Activated naive CD8-positive, alpha-beta T cell treated with anti-CD3 and anti-CD28 coated beads for 36 hours (primary cell): ENCODE measurements at places on chromosomes 11 and 22. TPM values are rescaled to one million over a fixed set of nuclear protein-coding genes. Genes with fewer than 3 reads are reported as not detected.

OR51B4 gene
- total RNA-seq, result not detected

DNA sequence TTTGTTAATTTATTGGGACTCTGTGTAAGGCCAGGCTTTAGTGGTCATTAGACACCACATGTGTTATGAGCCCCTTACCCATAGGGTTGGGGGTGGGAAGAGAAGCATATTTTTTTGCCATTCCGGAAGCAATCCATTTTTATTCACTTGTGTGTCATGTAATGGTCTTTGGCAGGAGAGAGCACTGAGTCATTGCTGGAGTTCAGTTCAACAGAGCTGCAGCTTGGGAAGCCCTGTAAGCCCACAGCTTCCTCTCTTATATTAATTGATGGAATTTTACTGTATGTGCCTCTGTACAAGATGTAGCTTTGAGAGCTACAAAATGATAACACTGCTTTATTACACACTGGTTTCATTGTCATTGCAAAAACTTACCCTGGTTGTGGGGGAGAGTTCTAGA lies 177.3 kb upstream of the SORL1-AS1 start:
- no peak for DNase-seq
- peaks cover 8% of the 10 kb centered on the region for H3K36me3 ChIP-seq
- peaks cover 4% of the 10 kb centered on the region for H3K4me1 ChIP-seq
- H3K27ac ChIP-seq, result peak overlapping the region; percentile 35
- H3K27me3 ChIP-seq, result no peaks in the 10 kb centered on the region

GRCh38 chr11:14106303-14107049 lies 144.0 kb downstream of the SPON1 start:
- no peak overlapping the region for H3K4me3 ChIP-seq
- no peak overlapping the region for H3K27ac ChIP-seq
- H3K27me3 ChIP-seq, result no peaks in the 10 kb centered on the region
- H3K4me1 ChIP-seq, result peaks cover 13% of the 10 kb centered on the region
- no peaks in the 10 kb centered on the region for H3K36me3 ChIP-seq

C22orf42 gene
- total RNA-seq, result not detected

GRCh38 chr22:40660730-40661129 lies 18.6 kb upstream of the MCHR1 start:
- no peaks in the 10 kb centered on the region for H3K27me3 ChIP-seq
- DNase-seq, result no peak
- no peaks in the 10 kb centered on the region for H3K36me3 ChIP-seq
- H3K27ac ChIP-seq, result no peak overlapping the region
- H3K4me1 ChIP-seq, result no peaks in the 10 kb centered on the region
- H3K4me3 ChIP-seq, result no peak overlapping the region

ARFGAP3 gene
- 29.1 TPM for total RNA-seq

DNA sequence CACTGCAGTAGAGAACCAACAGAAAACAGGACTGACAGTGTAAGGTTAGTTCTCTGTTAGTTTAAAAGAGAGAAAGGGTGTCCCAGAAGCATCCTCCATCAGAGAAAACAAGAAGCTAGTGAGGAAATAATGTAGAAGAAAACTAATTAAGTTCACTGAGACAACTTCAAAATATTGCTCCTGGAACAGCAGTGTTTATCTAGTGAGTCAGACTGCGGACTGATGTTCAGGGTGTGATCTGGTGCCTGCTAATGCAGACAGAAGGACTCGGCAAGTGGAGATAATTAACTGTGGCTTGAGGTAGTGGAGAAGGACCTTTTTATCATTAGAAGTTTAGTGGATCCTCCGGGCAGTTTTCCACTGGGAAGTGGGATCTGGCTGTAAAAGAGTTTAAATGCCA lies 55.4 kb downstream of the CDON start:
- DNase-seq, result no peak
- no peak overlapping the region for H3K27ac ChIP-seq
- H3K27me3 ChIP-seq, result no peaks in the 10 kb centered on the region
- H3K36me3 ChIP-seq, result no peaks in the 10 kb centered on the region

DNA sequence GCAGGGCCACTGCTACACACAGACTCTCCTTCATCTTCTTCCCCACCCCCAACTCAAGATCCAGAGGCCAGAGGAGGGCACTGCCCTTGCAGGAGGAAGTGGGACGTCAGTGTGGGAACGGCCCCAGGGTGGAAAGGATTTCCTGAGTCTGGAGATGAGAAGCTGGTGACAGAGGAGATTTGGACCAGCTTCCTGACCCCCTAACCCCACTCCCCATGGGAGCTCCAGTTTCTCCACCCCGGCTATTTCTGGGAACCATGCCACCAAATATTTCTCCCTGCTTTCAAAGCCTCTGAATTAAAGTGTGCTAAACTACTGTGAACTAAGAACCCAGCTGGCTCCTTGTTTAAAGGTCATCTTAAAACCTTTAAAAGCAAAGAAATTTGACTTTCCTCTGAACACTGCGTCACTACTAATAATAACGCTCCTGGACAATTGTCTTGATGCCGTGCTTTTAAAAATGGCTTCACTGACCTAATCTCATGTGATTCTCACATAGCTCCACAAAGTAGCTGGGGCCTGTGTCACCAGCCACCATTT lies 46.6 kb downstream of the CWC15 start:
- no peaks in the 10 kb centered on the region for H3K27me3 ChIP-seq
- H3K27ac ChIP-seq, result no peak overlapping the region
- H3K36me3 ChIP-seq, result peaks cover 14% of the 10 kb centered on the region
- DNase-seq, result no peak

PLET1 gene
- not detected for total RNA-seq

RIC3 gene
- total RNA-seq, result 9.4 TPM

GRCh38 chr11:16191868-16192240 lies 164.5 kb downstream of the SOX6 start:
- no peaks in the 10 kb centered on the region for H3K36me3 ChIP-seq
- H3K27ac ChIP-seq, result no peak overlapping the region
- no peak overlapping the region for H3K4me3 ChIP-seq
- no peaks in the 10 kb centered on the region for H3K4me1 ChIP-seq
- DNase-seq, result no peak

CCDC89 gene
- not detected for total RNA-seq

DNA sequence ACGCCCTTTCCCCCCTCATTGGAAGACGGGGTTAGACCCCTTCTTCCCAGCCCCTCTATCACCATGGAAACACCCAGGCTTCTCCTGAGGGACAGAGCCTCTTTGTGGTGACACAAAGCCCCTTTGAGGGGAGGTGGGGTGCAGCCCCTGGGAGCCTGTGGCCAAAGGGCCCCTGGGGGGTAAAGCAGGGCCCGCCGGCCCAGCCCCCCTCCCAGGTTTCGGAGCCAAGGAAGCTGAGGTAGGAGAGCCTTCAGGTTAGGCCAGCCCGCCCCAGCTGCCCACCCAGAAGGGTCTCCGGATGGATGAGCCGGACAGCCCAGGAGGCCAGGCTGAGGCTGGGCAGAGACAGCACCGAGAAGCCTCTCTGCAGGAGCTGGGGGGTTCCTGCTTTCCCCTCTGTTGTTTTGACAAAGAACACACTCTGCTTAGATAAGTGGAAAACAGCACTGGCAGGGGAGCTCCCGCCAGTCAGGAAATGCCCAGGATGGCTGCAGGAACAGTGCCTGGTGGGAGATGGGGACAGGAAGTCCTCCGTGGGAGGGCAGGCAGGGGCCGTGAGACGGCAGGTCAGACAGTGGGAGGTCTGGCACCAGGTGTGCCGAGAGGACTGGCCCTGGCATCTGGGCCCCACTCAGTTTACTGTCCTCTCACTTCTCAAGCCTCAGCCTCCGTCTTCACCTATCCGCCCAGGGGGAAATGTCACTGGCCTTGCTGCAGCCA lies 18.2 kb downstream of the ARVCF start:
- H3K27ac ChIP-seq, result no peak overlapping the region
- H3K4me1 ChIP-seq, result no peaks in the 10 kb centered on the region
- no peak overlapping the region for H3K4me3 ChIP-seq
- H3K36me3 ChIP-seq, result no peaks in the 10 kb centered on the region

DNA sequence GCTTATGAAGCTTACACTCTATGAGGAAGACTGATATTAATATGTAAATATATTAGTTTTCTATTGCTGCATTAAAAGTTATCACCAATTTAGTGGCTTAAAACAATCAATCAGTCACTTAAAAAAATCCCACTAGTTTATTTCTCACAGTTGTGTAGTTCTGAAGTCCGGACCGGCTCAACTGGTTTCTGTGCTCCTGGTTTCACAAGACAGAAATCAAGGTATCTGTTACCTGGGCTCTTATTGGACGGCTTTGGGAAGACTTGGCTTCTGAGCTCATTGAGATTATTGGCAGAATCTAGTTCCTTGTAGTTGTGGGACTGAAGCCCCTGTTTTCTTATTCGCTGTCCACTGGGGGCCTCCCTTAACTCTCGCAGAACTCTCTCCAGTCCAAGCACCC lies 343.0 kb downstream of the RAB38 start:
- H3K27me3 ChIP-seq, result no peaks in the 10 kb centered on the region
- no peaks in the 10 kb centered on the region for H3K4me1 ChIP-seq
- DNase-seq, result no peak
- no peak overlapping the region for H3K27ac ChIP-seq
- H3K36me3 ChIP-seq, result no peaks in the 10 kb centered on the region

DNA sequence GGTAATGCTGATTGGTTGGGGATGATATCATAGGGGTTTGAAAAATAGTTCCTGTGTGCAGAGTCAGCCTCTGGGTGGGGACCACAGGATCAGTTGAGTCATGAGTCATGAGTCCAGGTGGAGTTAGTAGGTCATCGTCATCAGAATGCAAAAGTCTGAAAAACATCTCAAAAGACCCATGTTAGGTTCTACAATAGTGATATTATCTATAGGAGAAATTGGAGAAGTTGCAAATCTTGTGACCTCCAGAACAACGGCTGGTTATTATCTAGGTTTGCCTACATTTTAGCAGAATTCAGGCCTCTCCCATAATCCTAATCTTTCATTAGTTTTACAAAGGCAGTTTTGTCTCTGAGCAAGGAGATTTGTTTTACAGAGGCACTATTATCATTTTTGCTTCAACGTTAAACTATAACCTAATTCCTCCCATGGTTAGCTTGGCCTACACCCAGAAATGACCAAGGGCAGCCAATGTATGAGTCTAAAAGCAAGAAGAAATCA lies 38.9 kb downstream of the MS4A2 start:
- no peak overlapping the region for H3K4me3 ChIP-seq
- DNase-seq, result no peak

CHST1 gene
- not detected for total RNA-seq

- DNase-seq, result no peak
- H3K36me3 ChIP-seq, result no peaks in the 10 kb centered on the region
- H3K27me3 ChIP-seq, result peaks cover 3% of the 10 kb centered on the region
- no peak overlapping the region for H3K4me3 ChIP-seq
Measured at GRCh38 chr22:33221568-33221967, 163.4 kb upstream of the SYN3 start.

TPBGL gene
- 0.20 TPM for total RNA-seq

ABCC8 gene
- total RNA-seq, result not detected

IGLL1 gene
- not detected for total RNA-seq

PRRG4 gene
- 0.87 TPM for total RNA-seq

VPS51 gene
- 88.0 TPM for total RNA-seq

GRCh38 chr11:76756341-76756741 lies 26.8 kb upstream of the TSKU start:
- no peaks in the 10 kb centered on the region for H3K27me3 ChIP-seq
- H3K36me3 ChIP-seq, result no peaks in the 10 kb centered on the region
- H3K4me1 ChIP-seq, result no peaks in the 10 kb centered on the region
- no peak for DNase-seq
- H3K4me3 ChIP-seq, result no peak overlapping the region
